ENCODE measurements at places on chromosomes 7 and 10. TPM values are rescaled to one million over a fixed set of nuclear protein-coding genes. Genes with fewer than 3 reads are reported as not detected.

LAMB1 gene
- 315 TPM for total RNA-seq

NUTM2D gene
- 0.44 TPM for total RNA-seq

OR13A1 gene
- total RNA-seq: not detected

DNA sequence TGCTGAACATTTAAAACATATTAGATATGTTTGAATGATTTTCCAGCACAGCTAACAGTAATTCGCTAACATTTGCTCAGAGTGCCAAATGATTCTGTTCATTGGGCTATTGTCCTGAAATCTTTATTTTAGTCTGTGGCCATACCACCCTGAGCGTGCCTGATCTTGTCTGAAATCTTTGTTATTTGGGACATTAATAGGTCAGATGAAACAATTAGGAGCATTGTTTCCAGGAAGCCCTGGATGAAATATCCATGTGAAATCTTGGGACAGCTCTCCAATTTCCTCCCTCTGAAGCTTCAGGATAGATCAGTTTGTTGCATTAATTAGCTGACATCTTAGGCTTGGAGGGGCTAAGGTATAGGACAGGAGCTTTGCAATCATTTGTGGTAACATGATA, 512.0 kb downstream of the KIF20B start:
- no peak for DNase-seq

DNA sequence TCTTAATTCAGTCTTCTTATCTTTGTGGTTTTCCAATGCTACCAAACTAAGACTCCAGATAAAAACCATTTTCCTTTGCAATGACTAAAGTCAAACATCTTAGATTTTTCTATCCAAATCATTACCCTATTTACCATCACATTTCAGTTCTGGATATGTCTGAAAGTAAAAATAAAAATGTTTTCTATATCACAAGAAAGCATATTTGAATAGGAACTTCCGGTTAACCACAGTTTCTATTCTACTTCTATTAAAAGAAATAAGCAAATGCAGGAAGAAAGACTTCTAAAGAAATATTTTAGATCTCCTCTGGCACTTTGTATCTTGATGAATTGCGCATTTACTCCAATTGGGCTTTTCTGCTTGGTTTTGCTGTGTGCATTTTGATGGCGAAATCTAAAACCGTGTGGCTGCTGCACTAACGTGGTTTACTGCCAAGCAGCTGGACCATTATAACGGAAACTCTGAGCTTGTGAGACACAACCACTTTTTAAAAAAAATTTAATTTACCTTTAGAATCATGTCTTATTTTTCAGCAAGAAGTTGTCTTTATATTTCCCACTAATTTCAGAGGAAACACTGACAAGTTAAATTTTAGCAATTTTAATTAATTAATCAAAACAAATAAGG, 146.1 kb downstream of the VPS50 start:
- peak; percentile 12 for DNase-seq

DNA sequence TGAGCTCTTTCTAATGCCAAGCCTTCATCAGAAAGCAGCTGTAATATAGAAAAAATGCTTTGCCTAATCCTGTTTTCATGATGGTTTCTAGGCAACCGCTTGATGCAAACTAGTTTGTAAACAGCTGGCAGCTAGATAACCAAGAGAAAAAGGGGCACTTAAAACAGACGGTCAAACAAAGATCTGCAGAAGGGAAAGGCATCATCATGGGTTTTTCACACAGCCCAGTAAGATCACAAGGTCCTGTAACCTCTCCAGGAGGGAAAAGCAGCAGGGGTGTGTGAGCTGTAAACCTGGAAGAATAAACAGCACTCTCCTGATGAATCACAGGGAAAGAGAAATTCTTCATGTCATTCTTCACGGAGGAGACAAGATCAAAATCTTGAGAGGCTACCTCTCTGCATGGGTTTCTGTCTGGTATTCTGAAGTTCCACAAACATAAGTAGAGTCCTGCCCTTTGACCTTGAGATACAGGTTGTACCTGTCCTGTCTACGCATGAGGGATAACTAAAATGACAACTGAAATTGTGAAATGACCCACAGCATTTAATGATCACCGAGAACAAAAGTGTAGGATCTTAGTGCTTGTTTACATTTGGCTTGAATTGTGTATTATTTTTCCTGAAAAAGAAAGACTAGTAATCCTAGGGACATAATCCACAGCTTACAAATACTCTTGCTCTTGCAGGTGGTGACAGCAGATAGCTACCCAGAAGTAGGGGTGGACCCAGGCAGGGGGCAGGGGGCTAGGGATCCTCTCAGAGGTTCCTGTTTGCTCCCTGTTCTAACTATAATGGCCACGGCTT, 48.0 kb downstream of the CREB3L2 start:
- peak; percentile 90 for DNase-seq

DNA sequence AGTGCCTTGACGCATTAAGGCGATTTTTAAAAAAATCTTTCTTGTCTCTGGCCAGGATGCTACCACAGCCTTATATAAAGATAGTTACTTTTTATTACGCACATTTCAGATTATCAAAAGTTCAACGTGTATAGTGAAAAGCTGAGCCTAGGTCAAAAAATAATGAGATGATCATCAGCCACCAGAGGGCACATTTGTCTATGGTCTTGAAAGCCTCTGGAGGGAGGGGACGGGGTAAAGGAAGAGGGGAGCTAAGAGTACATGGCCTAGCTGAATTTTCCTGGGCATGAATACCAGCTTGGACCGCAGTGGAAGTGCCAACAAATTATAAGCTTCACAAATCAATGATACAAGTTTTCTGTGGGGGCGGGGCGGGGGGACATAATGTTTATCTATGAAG, 285.9 kb upstream of the SMIM30 start:
- DNase-seq: peak; percentile 2

- peak; percentile 22 for DNase-seq
Observed at GRCh38 chr7:75931680-75932079, 16.7 kb downstream of the POR start.

- no peak for DNase-seq
Observed at GRCh38 chr10:32943395-32943794, 14.6 kb downstream of the ITGB1 start.

GRCh38 chr10:3829156-3830050, 44.4 kb upstream of the KLF6 start:
- peak; percentile 37 for DNase-seq
